HuH-7.5 (cell line): ENCODE measurements at places on chromosomes 5 and 9.

DNA sequence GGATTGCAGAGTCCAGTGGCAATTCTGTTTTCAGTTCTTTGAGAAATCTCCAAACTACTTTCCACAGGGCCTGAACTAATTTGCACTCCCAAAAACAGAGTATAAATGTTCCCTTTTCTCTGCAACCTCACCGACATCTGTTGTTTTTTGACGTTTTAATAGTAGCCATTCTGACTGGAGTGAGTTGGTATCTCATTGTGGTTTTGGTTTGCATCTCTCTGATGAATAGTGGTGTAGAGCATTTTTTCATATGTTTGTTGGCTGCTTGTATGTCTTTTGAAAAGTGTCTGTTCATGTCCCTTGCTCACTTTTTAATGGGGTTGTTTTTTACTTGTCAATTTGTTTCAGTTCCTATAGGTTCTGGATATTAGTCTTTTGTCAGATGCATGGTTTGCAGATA, 72.6 kb downstream of the PALM2AKAP2 start:
- DNase-seq, result no peak

GRCh38 chr5:95018946-95019345, 265.9 kb downstream of the MCTP1 start:
- no peak for DNase-seq

GRCh38 chr5:31366941-31367340, 165.0 kb downstream of the DROSHA start:
- DNase-seq, result no peak

GRCh38 chr9:109247228-109247627, 73.6 kb downstream of the EPB41L4B start:
- no peak for DNase-seq

DNA sequence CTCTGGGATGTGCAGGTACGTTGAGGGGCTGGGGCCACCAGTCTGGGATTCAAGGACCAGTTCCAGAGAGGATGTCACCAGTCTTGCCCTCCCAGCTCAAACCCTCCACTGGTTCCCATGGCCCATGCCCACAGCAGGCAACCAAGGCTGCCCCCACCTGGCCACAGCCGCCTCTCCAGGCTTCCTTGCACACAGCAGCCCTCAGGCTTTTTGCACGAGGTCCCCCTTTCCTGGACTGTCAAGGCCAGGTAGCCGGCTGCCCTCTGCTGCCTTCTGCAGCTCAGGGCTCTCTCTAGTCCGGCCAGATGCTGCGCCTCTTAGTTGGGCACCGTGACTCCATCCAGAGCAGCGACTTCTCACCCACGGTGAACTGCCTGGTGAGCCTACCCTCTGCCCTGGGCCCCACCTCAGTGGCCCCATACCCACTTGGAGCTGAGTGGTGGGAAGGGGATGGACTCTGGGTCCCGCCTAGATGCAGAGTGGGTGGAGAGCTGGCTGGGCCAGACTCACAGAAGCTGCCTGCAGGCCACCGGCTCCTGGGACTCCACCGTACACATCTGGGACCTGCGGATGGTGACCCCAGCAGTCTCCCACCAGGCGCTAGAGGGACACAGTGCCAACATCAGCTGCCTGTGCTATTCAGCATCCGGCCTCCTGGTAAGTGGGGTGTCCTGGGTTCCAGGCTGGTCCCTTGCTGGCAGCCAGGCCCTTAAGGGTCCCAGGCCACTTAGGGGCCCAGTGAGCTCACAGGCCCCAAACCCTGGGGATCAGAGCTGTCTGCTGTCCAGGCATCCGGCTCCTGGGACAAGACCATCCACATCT, 2.9 kb downstream of the WDR38 start:
- DNase-seq, result no peak

DNA sequence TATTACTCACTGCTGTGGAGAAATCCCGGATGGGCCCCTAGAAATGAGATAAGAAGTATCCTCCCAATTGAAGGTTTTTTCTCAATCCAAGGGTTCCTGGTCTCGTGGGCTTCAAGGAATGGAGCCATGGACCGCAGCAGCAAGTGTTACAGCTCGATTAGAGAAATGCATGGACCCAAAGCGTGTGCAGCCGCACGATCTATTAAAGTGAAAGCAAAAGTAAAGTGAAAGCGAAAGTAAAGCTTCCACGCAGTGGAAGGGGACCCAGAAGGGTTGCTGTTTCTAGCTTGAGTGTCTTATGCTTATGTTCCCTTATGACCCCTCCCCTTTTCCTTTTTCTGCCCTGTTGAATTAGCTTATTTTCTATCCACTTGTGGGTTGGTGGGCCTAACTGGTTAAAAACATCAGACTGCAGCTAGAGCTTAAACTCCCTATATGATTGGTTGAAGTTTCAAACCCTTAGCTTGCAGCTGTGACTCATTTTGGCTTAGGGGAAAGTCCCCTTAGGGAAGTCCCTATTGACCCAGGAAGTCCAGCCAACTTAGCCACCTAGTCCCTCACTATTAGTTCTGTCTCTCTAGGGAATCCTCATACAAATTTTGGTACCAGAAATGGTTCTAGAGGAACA, 1111.8 kb downstream of the TAF11L14 start:
- DNase-seq, result no peak

GRCh38 chr9:36855448-36856315, 178.4 kb downstream of the PAX5 start:
- DNase-seq, result peak; percentile 88

DNA sequence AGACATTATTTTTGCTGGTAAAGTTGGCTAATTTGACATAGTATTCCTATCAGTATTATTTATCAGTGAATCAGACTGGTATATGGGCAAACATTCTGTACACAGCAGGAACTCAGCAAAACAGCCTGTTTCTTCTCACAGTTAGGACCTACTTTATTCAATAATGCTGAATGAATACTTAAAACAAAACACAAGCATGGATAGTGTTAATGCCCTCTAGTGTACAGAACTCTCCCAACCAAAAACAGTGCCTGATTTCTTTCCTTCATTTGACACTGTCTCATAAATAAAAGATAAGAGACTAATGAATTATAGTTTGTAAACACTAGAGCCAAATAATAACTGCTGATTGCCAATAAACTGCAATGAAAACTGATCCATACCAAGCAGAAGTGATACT, 1113.3 kb downstream of the PTPRD start:
- no peak for DNase-seq

- no peak for DNase-seq
Observed at GRCh38 chr5:31362529-31362900, 169.0 kb downstream of the CDH6 start.

DNA sequence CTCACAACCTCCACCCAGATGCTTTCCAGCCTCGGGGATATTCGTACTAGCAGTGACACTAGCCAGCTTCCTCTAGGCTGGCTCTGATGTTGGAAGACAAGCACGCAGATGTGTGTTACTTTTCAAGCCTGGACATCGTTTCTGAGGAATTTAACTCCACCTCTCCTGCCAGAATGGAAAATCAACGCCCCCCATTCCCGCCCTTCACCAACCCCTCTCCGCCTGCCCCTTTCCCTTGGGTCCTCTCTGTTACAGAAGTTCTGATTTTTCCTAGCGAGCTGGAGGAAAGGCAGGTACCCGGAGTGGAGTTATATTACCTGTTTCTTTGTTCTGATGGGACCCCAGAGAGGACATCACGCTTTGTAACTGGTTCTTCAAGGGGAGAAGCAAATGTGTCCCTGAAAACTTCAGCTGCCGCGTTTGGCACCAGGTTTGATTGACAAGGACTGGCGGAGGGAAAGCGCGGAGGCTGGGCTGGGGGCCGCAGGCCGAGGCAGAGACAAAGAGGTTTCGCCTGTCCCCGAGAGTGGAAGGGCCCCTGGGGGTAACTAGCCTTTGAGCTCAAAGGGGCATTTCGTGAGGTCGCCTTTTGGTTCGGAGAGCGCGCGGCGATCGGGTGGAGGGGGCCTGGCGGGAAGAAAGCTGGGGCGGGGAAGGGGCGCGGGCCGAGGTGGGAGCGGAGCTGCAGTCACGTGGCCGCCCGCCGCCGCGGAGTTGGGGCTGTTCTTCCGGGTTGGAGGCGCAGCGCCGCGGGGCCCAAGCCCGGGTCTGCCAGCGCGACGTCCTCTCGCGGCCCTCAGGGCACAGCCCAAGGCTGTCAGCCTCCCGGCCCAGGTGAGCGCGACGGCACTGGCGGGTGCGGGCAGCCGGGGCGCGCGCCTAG, at the start of gene NNT:
Gene NNT (plus strand): TSS at position 720 of the 883 bp plus-strand sequence. CDS start 6,016 bp downstream, outside the sequence.
- DNase-seq, result peak; percentile 76

GRCh38 chr5:34817558-34818351, 21.2 kb upstream of the TTC23L start:
- DNase-seq, result no peak

- no peak for DNase-seq
Observed at GRCh38 chr5:598564-598890, 13.6 kb upstream of the CEP72 start.

- no peak for DNase-seq
Observed at GRCh38 chr5:43301653-43302091, 11.5 kb downstream of the HMGCS1 start.

- DNase-seq, result no peak
Observed at GRCh38 chr5:163248333-163248732, 189.1 kb upstream of the CCNG1 start.

GRCh38 chr5:42268630-42269029, 154.6 kb upstream of the GHR start:
- DNase-seq, result no peak

DNA sequence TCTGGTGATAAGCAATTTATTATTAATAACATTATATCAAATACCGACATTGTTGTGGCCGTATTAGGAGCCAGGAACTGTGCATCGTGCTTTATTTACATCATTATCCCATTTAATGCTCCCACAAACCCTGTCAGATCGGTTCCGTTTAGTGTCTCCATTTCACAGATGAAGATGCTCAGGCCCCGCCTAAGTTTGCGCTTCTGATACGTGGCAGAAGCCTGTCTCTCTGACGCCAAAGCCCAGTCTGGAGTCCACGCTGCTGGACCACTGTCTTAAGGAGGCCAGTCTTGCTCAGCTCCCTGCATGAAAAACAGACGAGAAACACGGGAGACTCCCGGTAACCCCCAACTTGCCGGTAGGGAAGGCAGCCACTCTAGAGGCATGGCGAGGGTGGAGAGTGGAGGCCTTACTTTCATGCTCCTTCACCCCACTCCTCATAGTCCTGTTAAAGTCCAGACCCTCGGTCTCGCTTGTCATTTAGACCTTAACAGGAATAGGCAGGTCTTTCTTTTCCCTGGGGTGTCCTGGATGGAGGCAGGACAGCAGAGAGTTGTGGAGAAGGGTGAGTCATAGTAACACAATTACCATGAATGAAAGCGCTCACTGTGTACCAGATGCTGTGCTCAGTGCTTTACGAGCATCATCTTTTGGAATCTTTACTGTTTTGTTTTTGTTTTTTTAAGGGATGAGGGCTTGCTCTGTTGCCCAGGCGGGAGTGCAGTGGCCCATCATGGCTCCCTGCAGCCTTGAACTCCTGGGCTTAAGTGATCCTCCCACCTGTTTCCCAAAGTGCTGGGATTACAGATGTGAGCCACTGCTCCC, 872 bp downstream of the TXNDC15 start:
- DNase-seq, result peak; percentile 17

- no peak for DNase-seq
Observed at GRCh38 chr5:142780871-142781270, 10.7 kb downstream of the ARHGAP26 start.

GRCh38 chr5:108238936-108239887, 142.7 kb downstream of the FBXL17 start:
- no peak for DNase-seq

DNA sequence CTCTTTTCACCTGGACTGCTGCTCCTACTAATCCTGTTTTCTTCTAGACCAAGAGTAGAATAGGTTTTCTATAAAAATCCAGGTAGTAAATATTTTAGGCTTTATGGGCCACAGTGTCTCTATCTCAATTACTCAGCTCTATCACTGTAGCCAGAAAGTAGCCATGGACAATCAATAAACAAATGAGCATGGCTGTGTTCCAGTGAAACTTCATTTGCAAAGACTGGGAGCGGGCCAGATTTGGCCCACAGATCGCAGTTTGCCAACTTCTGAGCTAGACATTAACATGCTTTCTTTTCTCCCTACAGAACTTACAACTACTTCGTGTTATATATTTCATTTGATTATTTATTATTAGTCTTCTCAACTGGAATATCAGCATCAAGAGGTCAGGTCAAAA, 30.2 kb downstream of the BRINP1 start:
- no peak for DNase-seq

- peak; percentile 54 for DNase-seq
Observed at GRCh38 chr5:159915904-159916840, at the start of gene ADRA1B. Gene ADRA1B, plus strand, starts transcription at chr5:159916482. Its CDS starts 424 bp downstream, at chr5:159916906.

DNA sequence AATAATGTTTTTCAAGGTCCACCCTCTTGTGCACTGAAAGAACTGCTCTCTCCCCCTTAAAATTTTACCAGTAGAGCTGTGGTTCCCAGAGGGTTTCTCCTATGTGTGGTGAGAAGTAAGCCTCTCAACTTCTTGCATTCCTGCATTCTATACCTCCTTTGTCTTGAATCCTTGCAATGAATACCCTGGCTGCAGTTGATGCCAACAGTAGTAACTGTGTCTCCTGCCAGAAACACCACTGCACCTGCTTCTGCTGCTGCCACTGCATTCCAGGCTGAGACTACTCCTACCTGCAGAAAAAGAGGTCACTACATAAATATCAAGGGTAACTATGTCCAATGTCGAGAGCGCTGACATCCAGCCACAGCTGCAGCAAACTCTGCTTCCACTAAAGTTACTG, 203.7 kb downstream of the TMEM167A start:
- DNase-seq, result no peak

DNA sequence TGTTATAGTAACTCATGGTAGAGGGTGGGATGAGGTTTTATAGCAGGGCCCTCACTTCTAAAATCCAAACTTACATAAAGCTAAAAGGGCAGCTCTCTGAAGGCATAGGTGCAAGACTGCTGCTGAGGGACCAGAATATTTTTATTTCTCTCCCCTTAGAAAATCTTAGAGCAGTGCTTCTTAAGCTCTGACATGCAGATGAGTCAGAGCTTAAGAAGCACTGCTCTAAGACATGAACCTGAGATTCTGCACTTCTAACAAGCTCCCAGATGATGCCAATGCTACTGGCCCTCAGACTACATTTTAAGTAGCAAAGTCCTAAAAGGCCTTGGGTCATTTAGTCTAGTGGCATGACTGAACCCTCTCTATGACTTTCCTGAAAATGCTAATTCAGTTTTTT, 97.6 kb upstream of the SPRY4 start:
- no peak for DNase-seq

DNA sequence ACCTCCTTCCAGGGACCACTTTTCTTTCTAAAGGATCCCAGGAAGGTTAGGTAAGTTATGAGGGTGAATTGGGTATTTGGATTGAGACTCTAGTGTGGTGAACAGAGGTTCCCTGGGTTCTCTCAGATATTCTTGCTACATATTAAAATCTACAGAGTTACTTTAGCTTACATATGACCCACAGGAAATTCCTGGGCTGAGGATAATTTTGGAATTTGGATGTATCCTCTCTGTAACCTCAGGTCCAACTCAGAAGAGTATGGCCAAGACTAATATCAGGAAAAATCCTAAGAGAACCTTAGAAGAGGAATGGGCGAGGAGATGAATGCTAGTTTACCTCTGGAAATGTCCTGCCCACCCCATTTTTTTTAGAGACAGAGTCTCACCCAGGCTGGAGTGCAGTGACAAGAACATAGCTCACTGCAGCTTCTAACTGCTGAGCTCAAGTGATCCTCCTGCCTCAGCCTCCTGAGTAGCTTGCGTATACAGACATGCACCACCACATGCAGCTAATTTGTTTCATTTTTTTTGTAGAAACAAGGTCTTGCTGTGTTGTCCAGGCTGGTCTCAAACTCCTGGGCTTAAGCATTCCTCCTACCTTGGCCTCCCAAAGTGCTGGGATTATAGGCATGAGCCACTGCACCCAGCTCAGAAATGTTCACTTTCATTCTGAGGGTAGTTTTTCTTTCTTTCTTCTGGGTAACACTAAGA, 196.4 kb downstream of the ARHGEF28 start:
- no peak for DNase-seq
